ENCODE measurements at places on chromosomes 12 and 14. TPM values are rescaled to one million over a fixed set of nuclear protein-coding genes. Genes with fewer than 3 reads are reported as not detected.

- no peak for DNase-seq
Measured at GRCh38 chr12:112664569-112664968, 127.0 kb upstream of the RPH3A start.

GRCh38 chr12:7351177-7351576 is 47.3 kb downstream of the ACSM4 start:
- no peak for DNase-seq

Gene TMEM52B
- not detected for total RNA-seq

Gene HOXC11
- total RNA-seq = not detected

- DNase-seq = no peak
Measured at GRCh38 chr14:74735125-74735524, 22.2 kb downstream of the FCF1 start.

DNA sequence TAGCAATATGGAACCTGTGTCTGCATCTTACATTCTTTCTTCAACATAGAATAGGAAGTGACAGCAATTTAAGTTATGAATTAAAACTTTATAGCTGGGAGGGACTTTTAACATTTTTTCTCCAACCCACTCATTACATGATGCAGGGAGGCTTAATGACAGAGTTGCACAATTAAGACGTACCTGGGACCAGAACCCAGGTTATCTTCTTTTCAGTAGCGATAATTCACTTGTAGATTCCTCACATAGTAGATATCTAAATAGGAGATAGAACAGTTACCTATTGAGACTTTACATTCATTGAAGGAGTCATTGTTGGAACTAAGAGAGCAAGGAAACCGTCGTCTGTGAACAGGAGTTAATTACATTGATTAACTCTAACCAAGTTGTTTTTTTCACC is 5.1 kb downstream of the SRGAP1 start:
- DNase-seq = no peak

Gene MYH6
- total RNA-seq = 1.6 TPM

Gene PRORP
- total RNA-seq = 23.6 TPM

DNA sequence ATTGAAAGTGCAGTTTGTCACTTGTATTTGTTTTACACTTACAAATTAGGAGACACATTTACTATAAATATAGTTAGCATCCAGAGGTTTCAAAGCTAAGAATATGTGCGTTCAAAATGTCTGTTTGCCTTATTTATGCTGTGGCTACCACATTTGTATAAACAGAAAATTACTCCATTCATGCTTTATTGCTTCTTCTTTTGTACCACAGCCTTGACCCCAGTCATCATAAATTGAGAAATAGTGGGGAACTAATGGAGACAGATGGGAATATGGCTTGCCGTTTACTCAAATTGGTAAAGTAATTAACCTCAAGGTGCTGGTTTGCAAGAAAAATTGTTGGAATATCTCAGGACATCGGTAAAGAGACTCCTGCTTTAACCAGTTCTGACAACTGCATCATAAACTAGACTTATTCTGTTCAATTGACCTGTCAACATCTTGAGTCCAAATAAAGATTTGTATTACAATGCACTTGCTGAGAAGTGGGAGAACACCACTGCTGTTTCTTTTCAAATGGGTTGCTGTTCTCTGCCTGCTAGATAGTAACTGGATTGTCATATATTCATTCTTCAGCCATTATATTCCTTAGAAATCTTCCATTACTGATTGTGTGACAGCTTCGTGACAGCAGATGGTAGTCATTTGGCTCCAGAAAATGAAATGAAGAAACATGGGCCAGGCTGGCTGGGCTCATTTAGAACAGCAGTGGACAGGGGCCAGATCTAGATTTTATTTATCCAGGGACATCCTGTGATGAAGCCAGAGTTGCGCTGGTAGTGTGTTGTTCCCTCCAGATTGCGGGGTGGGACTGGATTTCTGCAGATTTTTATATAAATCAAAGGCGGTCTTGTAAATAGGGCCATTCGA is 354.4 kb downstream of the EGLN3 start:
- DNase-seq = no peak

Gene TAS2R50
- 0.98 TPM for total RNA-seq

GRCh38 chr14:51283402-51284085 is 43.5 kb downstream of the TMX1 start:
- no peak for DNase-seq

Gene C14orf180
- total RNA-seq = 0.13 TPM

DNA sequence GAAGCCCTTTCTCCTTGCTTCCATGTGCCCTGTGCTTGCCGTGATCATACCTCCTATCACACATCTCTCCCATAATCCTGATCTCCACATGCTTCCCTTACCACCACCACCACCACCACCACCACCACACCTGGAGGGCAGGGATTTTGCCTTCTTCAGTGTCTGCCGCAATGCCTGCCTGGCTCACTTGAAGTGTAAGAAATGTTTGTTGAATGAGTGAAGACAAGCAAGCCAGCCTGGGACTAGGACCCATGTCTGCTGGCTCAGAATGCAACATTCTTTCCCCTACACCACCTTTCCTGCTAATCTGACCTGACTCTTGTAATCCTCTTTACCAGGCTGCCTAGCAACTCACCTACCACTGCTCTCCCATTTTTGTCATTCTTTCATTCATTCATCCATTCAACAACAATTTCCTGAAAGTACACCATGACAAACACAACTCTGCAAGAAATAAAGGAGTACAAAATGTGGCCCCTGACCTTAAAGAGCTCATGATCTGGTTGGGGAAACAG is 3.5 kb upstream of the NID2 start:
- DNase-seq = no peak

DNA sequence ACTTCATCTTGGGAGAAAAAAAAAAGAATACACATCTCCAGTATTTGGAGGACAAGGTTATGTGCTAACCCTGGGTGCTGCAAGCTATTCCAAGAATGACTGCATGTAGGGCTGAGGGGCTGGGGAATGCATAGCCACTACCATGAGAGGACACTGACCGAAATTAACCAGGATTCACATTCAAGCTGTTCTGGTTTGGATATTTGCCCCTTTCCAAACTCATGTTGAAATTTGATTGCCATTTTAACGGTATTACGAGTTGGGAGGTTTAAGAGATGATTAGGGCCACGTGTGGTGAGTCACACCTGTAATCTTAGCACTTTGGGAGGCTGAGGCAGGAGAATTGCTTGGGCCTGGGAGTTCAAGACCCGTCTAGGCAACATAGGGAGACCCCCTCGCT is 18.5 kb upstream of the MARK3 start:
- DNase-seq = no peak

DNA sequence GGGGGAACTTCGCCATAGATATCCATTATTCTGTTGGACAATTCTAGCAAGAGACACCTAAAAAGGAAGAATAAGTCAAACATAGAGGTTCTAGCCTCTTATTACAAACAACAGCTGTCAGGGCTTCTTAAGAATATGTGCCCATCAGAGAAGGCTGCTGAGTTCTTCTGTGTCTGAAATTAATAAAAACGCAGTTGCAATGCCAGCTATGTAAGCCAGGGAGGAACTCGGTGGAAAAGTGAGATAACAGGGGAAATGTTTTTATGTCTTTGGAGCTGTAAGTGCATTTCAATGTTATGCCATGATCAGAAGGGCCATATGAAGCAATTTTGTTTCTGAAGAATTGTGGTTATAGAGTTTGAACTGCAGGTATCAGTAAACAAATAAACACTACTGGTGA is 95.0 kb downstream of the SYT1 start:
- DNase-seq = no peak

- no peak for DNase-seq
Measured at GRCh38 chr12:107518868-107519267, 166.7 kb upstream of the PWP1 start.

- peak; percentile 61 for DNase-seq
Measured at GRCh38 chr14:20415782-20416206, 2.5 kb upstream of the TEP1 start.

Gene FAR2
- total RNA-seq = 83.6 TPM

GRCh38 chr14:24241829-24242443 is 487 bp downstream of the TINF2 start:
- DNase-seq = peak; percentile 94

GRCh38 chr12:49980501-49981349 is 8.0 kb downstream of the AQP6 start:
- no peak for DNase-seq

DNA sequence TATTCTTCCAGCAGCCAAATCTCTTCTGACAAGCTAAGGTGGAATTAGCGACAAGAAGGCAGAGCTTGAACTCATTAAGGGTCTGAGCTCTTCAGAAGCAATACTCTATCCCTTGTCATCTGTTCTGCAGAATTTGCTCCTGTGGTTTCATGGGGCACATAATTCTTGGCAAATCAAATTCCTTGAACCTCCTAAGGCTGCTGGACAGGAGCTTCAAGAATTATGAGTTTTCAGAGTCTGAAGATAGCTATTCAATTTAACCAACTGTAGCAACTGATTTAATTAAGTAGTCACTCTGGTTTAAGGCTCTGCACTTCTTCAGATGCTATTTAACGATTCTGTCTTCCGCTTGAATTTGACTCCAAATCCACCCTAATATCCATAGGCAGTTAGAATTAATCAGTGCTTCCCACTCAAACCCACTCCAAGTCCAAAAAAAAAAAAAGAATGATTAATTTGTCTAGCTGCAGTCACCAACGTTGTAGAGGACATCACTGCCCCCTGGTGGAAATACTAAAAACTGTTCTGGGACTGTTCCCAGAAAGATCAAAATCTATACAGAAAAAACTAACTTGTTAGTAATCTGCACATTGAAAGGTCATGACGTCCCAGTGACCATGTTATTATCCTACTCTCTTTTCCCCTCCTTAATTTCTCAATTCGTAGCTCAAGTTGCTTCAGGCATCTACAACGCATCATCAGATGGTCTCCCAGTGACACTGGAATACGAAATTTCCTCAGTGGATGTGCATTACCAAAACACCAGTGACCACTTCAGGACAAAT is 169.9 kb downstream of the KIF21A start:
- DNase-seq = peak; percentile 45

DNA sequence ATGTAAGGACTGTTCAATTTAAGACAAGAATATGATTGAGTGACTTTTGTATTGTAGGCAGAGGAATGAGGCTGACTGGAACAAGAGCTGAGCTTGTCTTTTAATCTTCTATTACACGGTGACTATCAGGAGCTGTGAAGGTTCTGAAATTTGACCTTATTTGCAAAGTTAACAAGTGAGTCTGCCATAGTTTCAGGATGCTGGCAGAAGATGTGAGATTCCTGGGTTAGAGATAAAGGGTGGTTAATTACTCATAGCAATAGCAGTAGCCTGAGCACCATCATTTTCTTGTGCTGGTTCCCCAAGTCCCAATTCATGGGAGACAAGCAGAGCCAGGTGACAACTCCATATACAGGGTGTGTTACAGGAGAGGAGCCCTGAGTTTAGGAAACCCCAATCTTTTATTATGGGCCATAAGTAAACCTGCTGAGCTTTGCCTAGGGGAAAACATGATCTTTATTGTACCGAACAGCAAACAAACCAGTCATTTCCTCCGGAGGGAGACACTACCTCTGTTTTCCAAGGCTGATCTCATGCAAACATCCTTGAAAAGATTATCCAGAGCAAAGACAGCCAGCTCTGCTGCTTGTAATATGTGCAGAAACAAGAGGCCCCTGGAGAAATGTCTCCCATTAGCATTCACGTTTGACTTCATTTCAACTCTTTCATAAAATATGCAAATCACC is 51.7 kb upstream of the DDX11 start:
- DNase-seq = no peak

GRCh38 chr12:1011091-1011490 is 20.1 kb downstream of the ERC1 start:
- DNase-seq = no peak

GRCh38 chr12:85834378-85834777 is 1.8 kb downstream of the RASSF9 start:
- DNase-seq = no peak

- DNase-seq = peak; percentile 36
Measured at GRCh38 chr12:47307680-47308399, 228.1 kb upstream of the AMIGO2 start.

DNA sequence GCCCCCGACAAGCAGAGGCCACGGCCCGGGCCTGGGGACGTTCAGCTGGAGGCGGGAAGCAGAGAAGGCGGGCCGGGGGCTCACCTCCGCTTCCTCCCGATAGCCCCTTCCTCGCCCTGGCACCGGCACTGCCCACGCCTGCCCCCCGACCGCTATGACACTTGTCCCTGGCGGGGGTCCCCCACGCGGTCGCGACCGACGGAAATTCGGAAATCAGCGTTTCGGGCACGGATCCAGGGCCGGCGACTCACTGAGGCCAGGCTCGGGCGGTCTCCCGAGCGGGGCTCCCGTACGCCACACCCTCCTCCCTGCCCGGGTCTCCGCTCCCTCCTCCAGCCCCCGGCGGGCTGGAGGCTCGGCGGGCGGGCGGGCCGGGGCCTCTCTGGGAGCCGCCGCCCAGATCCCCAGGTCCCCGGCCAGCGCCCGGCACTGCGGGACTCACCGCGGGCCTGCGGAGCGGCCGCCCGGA is 581 bp downstream of the PITPNM2 start:
- DNase-seq = peak; percentile 45

GRCh38 chr12:56993346-56993745 is 13.0 kb downstream of the ZBTB39 start:
- DNase-seq = peak; percentile 11

GRCh38 chr14:33668066-33668465 is 282.8 kb downstream of the EGLN3 start:
- no peak for DNase-seq

GRCh38 chr12:88844426-88844825 is 264.2 kb upstream of the KITLG start:
- no peak for DNase-seq

DNA sequence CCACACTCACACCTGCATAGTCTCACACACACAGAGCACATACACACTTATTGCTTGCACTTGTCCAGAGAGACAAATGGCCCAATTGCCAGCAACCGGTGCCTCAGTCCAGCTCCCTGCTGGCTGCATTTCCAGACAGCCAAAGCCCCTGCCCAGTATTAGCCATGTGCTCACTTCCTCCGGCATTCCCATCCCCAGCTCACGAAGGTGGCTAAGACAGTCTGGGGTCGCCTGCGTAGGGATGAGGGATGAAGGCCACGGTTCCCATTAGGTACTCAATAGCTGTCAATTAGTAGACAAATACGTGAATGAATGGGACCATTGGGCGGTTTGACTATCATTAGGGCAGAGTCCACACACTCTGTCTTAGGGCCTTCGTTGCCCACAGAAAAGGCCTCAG is 146.8 kb upstream of the EGLN3 start:
- no peak for DNase-seq

- DNase-seq = no peak
Measured at GRCh38 chr14:76778546-76779215, 17.4 kb downstream of the VASH1 start.

Gene PTPRO
- total RNA-seq = 28.3 TPM

GRCh38 chr14:59004012-59004411 is 184.5 kb upstream of the DAAM1 start:
- no peak for DNase-seq

Measured in colonic mucosa (tissue), 4 donors.